T-helper 2 cell treated with Interferon-gamma antibody and Interleukin-4, amounts not matched to agents 5 μg/mL and 100 μg/mL, for 36 hours (primary cell): ENCODE measurements at places on chromosomes 5 and 9.

DNA sequence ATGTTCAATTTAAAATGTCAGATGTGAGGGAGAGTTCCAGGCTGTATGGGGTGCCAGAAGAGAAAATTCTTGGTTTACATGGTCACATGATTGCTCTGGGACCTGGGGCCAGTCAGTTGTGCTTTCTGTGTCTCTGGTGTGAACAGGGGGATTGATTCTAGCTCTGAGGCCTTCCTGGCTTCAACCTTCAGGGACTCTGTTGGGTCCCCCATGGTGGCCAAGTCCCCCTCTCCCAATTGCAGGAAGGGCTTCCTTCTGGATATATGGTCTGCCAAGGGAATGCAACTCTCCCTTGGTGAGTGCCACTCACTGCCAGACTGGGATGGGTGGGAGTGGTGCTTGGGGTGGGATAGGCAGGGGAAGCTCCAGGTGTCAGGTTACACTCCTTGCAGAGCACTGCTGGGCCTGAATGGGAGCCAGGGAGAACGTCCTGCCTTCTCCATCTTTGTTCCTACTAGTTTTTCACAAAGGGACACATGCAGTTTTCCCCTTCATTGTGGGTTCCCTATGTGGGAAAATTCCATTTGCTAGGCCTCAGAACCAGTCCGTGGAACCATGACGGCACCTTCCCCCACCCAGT is 153.2 kb downstream of the MELK start:
- no peak for DNase-seq

- DNase-seq = no peak
Measured at GRCh38 chr5:135990528-135991255, 35.9 kb upstream of the LECT2 start.

DNA sequence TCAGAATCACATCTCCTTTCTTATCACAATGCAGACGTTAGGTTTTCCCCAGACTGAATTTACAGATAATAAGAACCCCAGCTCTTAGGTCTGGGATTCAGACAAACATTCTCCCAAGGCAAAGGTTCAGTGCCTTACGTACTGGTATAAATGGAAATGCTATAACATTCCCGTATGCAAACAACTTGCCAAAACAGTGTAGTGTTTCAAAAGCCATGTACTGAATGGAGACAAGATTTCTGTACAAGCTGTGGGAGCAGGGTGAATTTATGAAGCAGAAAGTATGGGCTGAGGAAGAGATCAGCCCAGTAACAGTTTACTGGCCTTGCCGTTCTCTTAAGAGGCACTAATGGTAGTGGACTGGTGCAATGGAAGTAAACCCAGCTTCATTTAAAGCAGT is 225.5 kb upstream of the ZNF462 start:
- DNase-seq = no peak

GRCh38 chr5:75002271-75002670 is 50.1 kb downstream of the GCNT4 start:
- no peak for DNase-seq

- no peak for DNase-seq
Measured at GRCh38 chr5:179342577-179342976, 2.7 kb downstream of the ADAMTS2 start.

DNA sequence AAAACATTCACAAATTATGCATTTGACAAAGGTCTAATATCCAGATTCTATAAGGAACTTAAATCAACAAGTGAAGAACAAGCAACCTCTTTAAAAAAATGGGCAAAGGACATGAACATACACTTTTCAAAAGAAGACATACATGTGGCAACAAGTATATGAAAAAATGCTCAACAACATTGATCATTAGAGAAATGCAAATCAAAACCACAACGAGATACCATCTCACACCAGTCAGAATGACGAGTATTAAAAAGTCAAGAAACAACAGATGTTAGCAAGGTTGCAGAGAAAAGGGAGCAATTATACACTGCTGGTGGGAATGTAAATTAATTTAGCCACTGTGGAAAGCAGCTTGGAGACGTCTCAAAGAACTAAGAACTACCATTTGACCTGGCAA is 38.9 kb upstream of the TNFSF15 start:
- no peak for DNase-seq

DNA sequence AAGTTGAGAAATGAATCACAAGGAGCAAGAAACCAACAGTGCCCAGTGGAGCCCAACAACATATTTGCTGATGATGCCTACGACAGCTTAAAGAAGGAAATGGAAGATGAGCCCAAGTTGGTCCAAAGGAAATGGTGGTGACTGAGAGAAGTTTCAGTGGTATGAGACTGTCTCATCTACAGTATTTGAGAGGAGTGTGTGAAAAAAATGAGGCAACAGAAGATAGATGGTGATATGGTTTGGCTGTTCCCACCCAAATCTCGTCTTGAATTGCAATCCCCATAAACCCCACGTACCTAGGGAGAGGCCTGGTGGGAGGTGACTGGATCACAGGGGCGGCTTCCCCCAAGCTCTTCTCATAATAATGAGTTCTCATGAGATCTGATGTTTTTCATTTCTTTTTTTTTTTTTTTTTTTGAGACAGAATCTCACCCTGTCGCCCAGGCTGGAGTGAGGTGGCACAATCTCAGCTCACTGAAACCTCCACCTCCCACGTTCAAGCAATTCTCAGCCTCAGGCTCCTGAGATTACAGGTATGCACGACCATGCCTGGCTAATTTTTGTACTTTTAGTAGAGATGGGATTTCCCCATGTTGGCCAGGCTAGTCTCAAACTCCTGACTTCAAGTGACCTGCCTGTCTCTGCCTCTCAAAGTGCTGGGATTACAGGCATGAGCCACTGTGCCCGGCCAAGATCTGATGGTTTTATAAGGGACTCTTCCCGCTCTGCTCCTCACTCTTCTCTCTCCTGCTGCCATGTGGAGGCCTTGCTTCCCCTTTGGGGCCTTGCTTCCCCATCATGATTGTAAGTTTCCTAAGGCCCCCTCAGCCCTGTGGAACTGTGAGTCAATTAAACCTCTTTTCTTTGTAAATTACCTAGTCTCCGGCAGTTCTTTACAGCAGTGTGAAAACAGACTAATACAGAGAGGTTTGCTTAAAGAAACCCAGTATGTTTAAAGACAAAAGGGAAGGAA is 30.2 kb downstream of the EFCAB9 start:
- peak; percentile 65 for DNase-seq

GRCh38 chr5:61647672-61648071 is 315.6 kb downstream of the ZSWIM6 start:
- no peak for DNase-seq

DNA sequence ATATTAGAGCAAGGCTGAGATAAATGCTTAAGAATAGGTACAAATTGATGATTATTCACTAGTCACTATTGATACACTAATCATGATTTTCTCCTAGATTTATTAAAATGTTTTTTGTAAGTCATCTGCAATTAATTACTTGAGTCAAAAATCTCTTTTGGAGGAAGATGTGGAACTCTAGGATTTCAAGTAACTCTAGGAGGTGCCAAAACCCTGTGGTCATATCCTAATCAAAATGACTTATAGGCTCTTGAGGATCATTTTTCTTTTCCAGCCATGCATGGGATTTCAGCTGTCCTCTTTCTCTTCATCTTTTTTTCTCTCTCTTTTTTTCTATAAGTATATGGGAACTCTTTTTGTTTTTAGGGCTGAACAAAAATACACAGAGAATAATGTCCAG is 141.8 kb upstream of the CD180 start:
- no peak for DNase-seq

DNA sequence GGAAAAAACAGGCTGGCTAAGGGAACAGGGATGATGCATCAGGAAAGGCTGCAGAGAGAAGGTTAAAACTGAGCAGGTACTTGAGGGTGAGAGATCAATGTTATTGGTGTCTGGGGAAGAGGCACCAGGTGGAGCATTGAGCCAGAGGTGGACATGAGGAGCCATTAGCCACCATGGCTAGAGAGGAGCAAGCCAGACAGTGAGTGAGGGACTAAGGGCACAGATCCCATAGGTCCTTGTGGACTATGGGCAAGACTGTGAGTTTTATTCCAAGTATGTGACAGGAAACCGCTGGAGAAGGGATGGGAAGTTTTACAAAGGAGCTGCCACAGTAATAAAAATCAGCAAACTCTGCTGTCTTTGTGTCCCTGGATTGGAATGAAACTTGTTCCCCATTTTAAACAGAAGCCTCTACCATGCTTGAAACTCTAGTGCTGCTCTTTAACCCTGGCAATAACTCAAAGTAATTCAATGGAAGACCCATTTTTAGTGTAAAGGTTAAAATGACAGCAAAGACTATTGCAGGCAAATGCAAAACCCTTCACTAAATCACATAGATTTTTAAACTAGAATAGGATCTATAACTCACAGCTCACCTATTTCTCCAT is 349.8 kb downstream of the ENC1 start:
- DNase-seq = no peak

DNA sequence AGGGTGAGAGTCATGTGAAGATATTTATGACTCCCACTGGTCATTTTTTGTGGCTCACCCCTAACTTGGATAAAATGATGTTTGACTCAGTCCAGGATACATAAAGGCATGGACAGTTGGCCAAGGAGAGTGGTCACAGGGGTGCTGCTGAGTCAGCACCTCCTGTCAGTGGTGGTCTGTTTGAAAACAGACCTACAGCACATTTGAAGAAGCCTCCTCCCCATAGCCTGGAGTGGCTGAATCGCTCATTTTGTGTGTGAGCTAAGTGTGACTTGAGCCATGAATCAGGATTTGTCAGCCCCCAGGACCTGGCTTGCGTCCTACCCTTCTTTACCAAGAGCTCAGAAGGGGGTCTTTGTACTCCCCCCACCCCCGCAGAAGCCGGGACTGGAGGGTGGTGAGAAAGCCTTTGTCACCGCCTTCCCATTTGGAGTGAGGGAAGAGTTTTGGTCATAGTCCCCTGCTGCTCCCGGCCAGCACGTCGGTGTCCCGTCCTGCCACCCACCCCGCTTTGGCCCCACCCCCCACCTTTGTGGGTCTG is 35.6 kb downstream of the TRIO start:
- DNase-seq = no peak
